ENCODE measurements at places on chromosomes 12 and 14.

- DNase-seq = no peak
Measured at GRCh38 chr14:98112194-98112780, 1159.7 kb downstream of the BCL11B start.

GRCh38 chr12:90331262-90331661, 622.6 kb upstream of the ATP2B1 start:
- no peak for DNase-seq

DNA sequence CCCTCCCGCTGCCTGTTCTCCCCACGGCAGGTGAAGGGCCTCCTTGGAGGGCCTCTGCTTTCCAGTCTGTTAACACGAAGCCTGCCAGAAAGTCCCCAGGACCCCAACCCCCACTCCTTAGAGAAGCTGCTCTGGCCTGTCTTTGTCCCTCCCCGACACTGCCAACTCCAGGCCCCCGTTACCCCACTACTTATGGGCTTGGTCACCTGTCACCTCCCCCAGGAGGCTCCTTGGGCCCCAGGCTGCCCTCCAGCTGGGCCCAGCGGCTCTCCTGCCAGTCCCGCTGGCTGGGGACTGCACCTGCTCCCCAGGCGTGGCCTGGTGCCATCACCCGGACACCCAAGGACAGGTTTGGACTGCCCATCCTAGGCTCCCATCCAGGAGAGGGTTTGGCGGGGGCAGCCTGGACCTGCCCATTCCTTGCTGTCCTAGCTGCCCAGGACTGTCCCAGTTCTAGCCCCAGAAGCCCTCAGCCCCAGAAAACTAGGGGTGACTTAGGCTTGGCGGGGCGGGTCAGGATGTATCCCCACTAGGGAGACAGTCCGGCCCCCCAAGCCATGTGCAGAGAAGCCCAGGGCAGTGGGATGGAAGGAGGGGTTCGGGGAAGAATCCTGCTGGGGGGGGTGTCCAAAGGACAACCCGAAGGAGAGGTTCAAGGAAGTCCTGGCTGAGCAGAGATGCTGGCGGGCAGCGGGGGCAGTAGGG, 155.7 kb upstream of the C14orf180 start:
- no peak for DNase-seq

GRCh38 chr12:58678753-58679152, 241.6 kb downstream of the LRIG3 start:
- no peak for DNase-seq

GRCh38 chr14:70168406-70168805, 20.3 kb downstream of the SLC8A3 start:
- no peak for DNase-seq

GRCh38 chr14:68257969-68258368, 438.4 kb downstream of the RAD51B start:
- DNase-seq = no peak

DNA sequence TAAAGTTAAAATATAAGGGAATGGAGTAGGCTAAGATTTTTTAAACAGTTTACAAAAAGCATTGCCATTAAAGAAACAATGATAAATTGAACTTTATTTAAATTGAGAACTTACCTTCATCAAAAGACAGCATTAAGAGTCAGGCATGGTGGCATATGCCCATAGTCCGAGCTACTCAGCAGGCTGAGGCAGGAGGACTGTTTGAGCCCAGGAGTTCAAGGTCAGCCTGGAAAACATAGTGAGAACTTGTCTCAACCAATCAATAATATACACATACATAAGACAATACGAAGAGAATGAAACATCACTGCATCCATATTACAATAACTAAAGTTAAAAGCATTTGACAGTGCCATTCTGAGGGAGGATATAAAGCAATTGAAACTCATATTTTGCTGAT, 97.6 kb downstream of the FOXA1 start:
- DNase-seq = no peak

- DNase-seq = no peak
Measured at GRCh38 chr12:3376779-3377455, 114.1 kb upstream of the PRMT8 start.

DNA sequence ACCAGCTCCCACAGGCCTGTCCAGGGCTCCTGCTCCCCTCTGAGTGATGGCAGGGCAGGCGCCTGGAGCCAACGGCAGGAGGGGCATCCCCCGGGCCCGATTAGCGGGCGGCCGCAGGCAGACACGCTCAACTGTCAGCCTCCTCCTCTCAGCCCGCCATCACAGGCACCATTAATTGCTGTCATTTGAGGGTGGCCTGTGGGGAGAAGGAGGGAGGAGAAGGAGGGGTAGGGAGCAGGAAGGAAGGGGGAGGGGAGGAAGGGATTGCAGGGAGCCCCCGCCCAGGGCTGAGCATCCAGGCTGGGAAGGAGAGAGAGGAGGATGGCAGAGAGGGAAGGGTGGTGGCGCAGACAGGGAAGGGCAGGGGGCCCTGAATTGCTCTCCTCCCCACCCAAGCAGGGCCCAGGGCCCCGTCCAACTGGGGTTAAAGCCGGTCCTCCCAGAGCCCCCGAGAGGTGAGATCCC, 36.1 kb downstream of the NCOR2 start:
- DNase-seq = no peak

- DNase-seq = no peak
Measured at GRCh38 chr14:95355422-95355821, 35.7 kb upstream of the CLMN start.

GRCh38 chr12:14396071-14396470, 30.6 kb downstream of the ATF7IP start:
- no peak for DNase-seq

- DNase-seq = no peak
Measured at GRCh38 chr14:100867631-100868315, 35.7 kb downstream of the RTL1 start.

DNA sequence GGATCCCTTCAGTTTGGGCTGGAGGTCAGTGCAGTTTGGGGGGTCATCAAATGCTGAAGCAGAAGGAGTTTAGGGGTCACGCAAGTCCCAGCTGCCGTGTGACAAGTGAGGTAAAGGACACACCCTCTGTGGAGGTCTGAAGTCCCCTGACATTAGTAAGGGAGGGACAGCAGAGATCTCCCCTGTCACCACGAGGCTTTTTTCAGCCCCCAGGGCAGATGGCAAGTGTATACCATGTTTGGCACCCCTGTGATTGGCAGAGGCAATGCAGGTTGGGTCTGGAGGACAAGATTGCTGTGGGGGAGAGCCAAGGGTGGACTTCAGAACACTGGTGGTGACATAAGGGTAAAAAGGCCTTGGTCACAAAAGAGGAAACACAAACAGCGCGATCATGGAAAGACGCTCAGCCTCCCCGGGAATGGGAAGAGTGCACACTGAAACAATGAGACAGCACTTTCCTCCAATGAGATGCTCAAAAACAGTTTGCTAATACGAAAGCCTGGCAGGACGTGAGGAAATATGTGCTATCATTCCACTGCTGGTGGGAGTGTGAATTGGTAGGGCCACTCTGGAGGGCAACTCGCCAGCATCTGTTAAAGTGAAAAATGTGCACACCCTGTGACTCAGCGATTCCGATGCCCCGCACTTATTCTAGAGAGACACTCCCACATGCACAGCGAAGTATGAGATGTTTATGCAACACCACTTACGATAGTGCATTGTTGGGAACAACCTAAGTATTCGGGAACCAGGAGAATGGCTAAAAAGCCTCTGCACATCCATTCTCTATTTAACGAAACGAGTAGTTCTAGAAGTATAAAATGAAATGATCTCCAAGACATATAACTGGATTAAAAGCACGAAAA, 14.4 kb upstream of the CD27 start:
- peak; percentile 45 for DNase-seq

GRCh38 chr14:91123201-91123600, 9.3 kb downstream of the DGLUCY start:
- no peak for DNase-seq

GRCh38 chr14:26379951-26380350, 217.9 kb downstream of the NOVA1 start:
- no peak for DNase-seq

DNA sequence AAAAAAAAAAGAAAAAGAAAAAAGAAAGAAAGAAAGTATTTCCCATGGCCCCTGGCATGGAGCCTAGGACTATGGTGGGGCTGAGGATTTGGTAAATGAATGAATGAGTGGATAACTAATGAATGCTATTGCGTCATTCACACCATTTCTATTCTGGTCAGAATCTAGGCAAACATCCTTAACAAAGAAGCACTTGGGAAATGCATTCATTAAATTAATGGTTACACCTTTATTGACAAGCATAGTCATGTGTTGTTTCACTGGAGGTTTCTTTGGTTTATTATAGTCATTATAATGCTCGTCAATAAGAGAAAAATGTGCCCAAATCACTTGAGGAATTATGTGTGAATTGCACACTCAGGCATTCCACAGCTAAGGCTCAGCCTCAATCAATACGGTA, 13.6 kb upstream of the AQP2 start:
- DNase-seq = no peak

DNA sequence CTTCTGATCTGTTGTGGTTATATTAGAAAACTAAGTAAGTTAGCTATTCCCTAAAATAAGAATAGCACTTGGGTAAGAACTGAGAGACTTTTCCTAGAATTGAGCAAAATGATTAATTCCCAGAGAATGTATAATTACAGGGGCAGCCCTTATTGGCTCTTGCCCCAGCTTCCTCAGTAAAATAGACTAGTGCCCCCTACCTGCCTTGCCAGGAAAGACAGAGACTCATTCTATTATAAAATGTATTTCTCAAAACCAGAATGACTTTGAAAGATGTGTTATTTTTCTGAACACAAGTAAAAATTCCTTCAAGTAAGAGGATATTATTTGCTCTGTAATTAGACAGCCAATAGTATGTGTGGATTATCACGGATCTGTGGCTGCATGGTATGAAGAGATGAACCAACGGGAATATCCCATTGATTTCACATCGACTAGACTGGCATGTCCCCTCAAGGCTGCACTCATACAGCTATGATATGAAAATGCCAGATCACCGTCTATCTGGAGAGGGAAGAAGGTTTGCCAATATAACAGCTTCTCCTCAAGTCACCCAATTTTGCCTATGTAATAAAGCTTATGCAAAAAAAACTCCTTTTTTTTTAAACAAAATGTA, 7.4 kb upstream of the GLRX5 start:
- DNase-seq = peak; percentile 56

GRCh38 chr12:54958048-54958658, 26.4 kb downstream of the TESPA1 start:
- DNase-seq = peak; percentile 73

GRCh38 chr14:55846826-55847446, 266.9 kb downstream of the KTN1 start:
- no peak for DNase-seq

GRCh38 chr12:115308918-115309317, 624.9 kb upstream of the TBX3 start:
- DNase-seq = no peak

GRCh38 chr12:4116251-4117111, 157.1 kb upstream of the CCND2 start:
- DNase-seq = no peak

DNA sequence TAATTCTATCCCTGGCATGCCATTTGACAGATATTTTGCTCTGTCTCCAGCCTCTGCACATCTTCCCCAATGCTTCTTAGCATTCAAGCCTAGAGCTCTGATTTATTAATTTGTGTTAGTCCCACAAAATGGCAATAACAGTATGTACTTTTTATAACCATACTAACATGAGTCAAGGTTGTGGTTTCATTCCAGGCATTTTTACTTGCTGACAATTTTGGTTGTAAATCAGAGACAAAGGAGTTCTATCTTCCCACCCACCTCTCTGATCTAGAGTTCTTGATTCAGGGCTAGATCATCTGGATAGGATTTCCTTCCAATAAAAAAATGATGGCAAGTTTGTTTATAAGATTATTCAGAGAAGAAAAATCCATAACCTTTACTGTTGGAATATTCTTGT, 18.5 kb upstream of the CISTR start:
- DNase-seq = no peak

DNA sequence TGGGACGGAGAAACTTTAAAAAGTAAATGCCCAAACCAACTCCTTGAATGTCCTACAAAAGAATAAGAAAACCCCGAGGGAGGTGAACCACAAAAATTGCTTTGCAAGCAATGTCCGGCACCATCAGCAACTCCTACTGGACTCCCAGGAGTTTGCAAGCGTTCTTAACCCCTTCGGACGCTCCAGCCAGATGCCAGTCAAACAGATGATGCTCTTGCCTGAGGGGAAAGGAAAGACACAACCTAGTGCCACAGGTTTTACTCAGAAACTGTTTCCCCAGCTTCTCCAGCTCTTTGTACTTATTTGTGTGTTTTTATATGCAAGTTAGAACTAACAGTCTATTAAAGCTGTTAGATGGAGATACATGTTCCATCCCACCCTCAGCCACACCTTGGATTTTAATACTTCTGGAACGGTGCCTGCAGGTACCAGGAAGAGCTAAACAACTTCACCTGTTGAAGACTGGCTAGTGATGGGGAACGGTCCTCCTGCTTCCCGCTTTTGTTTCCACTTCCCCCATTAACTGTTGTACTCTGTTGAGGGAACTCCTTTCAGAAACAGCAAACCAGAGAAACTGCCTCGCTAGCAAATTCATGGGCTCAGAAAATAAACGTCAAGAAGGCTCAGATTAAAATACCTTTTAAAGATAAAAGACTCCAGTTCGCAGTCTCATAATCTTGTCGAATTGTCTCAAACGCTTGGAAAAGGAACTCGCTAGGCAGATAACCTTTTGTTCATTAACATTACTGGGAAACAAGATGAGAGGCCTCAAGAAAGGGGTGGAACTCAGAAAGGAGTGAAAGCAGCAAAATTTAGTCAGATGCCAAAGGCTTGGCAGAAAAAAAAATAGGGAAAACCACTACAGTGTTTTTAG, 1.1 kb upstream of the FERMT2 start:
- peak; percentile 75 for DNase-seq

DNA sequence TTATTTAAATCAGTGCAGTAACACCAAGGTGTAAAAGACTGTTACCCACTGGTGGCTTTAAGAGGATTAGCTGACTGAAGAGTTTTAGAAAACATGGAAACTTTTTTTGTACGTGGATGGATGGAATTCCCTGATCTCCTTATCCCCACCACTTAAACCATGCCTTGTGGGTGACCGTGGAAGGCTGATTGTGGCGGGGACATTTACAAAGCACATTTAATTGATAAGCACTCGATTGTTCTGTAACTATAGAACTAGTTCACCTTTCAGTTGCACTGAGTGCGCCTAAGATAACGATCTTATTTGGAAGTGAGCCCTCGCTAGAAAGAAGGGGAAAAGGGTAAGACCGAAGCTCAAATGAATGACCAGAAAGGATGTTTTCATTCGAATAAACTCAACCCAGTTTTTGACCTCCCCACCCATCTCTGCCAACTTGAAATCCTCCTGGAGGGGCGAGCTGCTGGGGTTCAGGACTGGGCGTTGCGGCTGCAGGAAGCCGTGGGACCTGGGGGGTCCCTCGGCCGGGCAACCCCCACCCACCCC, 688 bp upstream of the RASSF3 start:
- no peak for DNase-seq
